ENCODE measurements at places on chromosomes 5 and 9. TPM values are rescaled to one million over a fixed set of nuclear protein-coding genes. Genes with fewer than 3 reads are reported as not detected.

ANKRD31 gene
- total RNA-seq, result under 0.01 TPM

PCDHB5 gene
- total RNA-seq, result 0.29 TPM

GM2A gene
- total RNA-seq, result 30.3 TPM

RMRP gene
- total RNA-seq, result 6,137 TPM

GLRA1 gene
- total RNA-seq, result not detected

PPP3R2 gene
- not detected for total RNA-seq

All from smooth muscle cell of trachea (primary cell).